ENCODE measurements at places on chromosomes 1 and 21.

DNA sequence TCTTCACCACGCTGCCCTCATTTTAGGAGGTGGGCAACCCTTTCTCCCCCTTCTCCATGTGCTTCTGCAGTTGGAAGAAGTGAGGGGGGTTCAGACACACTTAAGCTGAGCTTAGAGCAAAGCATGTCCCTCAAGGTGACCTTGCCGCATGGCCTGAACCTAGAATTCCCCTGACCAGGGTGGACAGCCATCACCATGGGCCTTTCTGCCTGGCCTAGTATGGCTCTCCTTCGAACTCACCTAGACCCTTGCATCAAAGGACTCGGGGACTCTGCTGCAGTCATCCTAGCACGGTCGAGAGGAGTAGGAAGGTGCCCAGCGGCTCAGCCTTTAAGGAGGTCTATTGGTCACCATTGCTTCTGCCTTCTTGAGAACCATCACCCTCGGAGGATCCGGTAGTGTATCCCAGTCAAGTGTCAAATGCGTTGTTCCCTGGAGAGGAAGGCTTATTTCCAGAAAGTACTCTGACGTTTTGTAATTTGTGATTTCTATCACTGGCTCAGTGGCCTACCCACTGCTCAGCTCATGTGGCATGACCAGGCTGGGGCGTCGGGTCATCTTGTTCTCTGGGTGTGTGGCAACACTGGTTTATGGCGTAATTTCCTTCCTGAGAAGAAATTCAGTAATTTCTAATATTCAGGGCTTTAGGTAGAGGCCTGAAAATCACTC lies at the start of gene KCNE1:
Gene KCNE1, minus strand, starts transcription at position 424 of the 669 bp plus-strand sequence. CDS start 62,576 bp downstream, outside the sequence.
- no peak for DNase-seq

- no peak for DNase-seq
These were observed 347.4 kb downstream of the SIPA1L2 start for GRCh38 chr1:232282498-232282897.

DNA sequence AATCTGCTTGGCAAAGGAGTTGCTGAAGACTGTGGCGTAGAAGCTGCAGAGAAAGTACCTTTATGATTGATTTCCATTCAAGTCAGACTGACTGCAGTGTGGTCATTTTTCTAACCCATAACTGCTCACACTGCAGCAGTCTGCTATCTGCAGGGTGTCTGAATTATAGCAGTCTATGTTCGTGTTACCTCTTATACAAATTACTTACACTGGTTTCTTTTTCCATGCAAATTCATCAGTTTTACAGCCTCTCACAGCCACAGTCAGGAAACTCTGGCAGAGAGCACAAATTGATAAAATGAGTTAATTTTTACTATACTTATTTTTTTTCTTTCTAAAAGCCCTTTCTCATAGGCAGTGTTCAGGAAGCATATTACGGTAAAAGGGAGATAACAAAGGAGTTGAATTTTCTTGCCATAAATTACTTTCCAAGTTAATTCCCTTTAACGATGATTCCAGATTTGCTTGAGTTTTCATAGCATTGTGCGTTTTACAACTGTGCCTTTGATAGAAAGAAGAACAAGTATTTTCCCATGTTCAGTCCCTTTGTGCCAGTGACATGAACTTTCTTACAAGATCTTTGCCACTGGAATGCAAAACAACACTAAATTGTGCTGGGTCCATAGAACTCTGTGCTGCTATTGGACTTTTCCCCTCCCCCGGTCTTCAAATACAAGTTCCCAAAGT lies 261.5 kb downstream of the NFIA start:
- no peak for DNase-seq

GRCh38 chr21:38741092-38741949 lies 64.4 kb upstream of the ETS2 start:
- no peak for DNase-seq

DNA sequence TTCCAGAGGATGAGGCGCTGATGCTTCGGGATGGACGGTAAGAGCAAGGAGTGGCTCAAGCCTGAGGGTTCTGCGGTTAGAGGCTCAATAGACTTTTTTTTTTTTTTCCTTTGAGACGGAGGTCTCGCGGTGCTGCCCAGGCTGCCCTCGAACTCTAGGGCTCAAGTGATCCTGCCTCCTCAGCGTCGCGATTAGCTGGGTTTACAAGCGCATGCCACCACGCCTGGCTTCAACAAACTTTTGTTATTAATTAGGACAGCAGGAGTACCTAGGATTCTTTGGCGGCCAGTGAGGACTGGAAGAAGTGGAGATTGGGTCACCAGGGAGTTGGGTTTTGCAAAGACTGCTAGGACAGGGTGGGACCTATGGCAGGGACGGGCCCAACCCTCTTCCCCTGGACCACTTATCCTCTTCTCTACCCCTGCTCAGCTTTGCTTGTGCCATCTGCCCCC lies 587 bp downstream of the SCNM1 start:
- no peak for DNase-seq

GRCh38 chr1:206430031-206430983 lies 40.0 kb upstream of the IKBKE start:
- DNase-seq, result no peak

GRCh38 chr1:218357211-218357892 lies 12.2 kb downstream of the TGFB2 start:
- DNase-seq, result peak; percentile 40

DNA sequence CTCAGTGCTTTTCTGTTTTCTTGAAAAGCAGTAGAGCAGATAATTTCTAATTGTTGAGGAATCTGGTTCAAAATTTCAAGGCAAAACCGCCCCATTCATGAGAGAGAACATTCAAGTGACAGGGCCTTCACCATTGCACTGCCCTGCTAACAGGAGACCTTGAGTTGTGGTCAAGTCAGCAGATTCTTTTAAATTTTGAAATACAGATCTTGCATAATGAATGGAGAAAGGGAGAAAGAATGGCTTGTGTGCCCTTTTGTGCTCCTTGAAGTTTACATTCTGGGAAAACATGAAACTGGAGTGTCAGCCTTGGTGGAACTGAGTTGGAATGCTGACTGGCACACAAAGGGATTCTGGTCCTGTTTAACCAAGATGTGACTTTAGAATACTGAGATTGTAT lies 164.5 kb upstream of the UBE2U start:
- DNase-seq, result no peak

GRCh38 chr21:34822942-34823341 lies 154.1 kb downstream of the CLIC6 start:
- DNase-seq, result no peak

DNA sequence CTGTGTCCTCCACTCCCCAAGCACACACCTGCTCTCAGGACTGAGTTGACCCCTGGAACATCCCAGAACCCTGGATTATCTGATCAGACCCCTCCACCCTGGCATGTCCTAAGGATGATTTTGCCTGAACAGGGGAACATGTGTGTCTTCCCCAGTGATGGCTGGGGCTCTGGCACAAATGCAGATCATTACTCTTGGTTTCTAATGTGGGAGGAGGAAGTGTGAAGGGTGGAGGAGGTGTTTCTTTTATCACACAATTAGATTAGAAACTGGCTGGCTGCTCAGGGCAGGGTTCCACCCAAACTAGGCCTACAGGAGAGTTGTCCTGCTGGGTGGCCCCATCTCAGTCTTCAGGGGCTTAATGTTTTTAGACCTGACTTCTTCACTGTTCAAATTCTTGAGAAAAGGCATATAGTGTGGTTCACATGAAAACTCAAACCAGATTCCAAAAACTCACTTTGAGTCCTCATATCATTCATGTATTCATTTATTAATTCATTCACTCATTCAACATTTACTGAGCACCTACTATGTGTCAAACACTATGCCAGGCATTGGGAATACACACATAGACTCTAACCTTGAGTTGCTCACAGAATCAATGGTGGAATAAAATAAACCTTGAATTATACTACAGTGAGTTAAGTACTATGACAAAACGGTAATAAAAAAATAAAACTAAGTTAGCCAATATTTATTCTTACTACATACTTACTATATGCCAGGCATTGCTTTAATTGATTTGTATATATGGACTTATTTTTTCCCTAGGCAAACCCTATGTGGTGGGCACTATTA lies 221.8 kb upstream of the JUN start:
- no peak for DNase-seq

- DNase-seq, result no peak
These were observed 52.4 kb downstream of the KIF26B start for GRCh38 chr1:245207056-245207638.

DNA sequence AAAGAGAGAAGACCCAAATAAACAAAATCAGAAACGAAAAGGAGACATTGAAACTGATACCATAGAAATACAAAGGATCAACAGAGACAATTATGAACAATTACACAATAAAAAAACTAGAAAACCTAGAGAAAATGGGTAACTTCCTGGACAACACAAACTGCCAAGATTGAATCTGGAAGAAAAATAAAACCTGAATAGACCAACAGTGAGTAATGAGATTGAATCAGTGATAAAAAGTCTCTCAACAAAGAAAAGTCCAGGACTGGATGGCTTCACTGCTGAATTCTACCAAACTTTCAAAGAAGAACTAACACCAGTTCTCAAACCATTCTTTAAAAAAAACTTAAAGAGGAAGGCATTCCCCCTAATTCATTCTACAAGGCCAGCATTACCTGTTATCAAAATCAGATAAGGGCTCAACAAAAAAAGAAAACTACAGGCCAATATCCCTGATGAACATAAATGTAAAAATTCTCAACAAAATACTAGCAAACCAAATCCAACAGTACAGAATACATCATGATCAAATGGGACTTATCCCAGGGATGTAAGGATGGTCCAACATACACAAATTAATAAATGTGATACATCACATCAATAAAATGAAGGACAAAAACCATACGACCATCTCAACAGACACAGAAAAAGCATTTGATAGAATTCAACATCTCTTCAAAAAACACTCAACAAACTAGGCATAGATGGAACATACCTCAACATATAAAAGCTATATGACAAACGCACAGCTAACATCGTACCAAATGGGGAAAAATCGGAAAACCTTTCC lies 119.9 kb downstream of the ACBD6 start:
- DNase-seq, result no peak

- peak; percentile 18 for DNase-seq
These were observed 30.4 kb downstream of the ZNF281 start for GRCh38 chr1:200379432-200379757.

DNA sequence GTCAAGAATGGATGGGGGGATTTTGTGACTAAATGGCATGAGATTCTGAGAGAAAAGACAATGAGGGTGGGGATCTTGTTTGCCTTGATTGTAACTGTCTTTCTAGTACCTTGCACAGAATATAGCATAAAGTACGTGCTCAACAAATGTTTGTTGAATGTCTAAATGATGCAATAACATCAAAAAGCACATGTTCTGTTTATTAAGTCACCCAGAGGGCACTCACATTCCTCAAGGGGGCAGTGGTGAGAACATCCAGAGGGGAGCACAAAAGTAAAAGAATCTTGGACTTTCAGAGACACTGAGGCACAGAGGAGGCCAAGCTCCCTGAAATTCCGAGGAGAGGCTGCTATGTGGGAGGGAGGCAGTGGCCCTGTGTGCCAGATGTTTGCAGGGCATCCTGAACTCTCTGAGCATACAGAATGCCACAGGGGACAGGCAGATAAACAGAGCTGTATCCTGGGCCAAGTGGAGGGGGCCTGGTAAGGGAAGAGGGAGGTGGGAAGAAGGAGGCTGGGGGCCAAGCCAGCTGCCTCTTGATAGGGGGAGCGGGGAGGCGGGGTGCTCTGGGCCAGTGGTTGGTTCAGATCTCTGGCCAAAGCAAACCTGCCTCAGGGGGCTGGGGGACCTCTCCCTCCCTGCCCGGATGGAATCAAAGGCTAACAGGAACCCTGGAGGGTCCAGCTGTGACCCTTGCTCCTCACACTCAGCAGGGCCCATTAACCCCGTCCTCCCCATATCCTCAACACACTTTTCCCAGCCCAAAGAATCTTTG lies 6.5 kb upstream of the ATP1A2 start:
- no peak for DNase-seq

DNA sequence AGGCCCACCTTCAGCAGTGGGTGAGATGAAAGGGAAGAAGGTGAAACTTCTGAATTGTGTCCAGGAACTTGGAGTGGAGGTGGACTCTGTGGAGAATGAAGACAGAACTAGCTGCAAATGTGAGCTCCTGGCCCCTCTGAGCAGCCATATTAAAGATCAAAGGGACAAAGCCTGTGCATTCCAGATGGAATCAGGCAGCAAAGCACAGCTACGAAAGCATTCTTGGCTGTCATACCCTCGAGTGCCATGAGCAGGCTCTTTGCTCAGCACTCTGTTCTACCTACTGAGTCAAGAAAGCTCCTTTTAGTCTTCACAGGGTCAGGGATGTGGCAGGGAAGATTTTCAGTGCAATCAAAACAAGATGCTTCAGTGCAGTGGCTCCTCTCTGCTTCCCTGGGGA lies 86.3 kb upstream of the TSPAN2 start:
- no peak for DNase-seq

GRCh38 chr1:10540277-10541005 lies 65.7 kb downstream of the PEX14 start:
- no peak for DNase-seq

GRCh38 chr1:221139991-221140390 lies 260.7 kb downstream of the HLX start:
- peak; percentile 55 for DNase-seq

DNA sequence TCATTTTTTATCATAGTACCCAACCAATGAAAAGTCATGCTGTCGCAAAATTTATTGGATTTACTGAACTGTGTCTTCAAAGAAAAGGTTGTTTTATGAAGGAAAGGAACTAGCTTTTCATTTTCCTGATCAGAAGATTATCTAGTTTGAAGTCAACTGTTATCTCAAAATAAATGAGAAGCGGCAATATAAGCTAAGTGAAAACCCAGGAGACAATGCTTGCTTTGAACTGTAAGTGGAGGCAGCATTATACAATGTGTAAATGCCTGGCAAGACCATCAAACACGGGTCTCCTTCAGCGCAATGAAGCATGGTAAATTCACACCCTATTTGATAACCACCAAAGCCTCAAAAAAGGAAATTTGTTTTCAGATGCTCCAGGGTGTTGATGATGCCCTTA lies 134.4 kb upstream of the PTBP2 start:
- no peak for DNase-seq

DNA sequence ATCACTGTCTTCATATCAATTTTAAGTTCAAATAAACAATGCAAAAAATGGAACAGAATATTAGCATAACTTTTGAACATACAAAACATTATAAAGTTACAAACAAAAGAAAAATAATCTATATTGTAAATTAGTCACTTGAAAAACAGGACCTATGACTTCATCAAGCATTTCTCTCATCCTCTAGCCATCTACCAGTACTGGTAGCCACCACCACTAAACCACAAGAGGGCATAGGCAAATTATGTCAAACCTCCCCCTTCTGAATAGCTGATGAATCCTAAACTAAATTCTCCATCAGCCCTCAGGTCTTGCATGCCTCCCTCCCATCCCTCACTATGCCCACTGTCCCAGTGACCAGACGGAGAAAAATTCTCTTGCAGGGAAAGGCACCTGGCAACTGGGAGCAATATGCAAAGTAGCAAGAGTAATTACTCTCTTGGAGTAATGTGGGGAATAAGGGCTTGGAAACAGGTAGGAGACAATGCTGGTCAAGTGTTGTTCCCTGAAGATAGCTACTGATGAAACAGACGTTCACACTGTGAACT lies 37.1 kb downstream of the SSX2IP start:
- DNase-seq, result no peak

- DNase-seq, result no peak
These were observed 14.7 kb downstream of the WNT3A start for GRCh38 chr1:228021355-228022030.

DNA sequence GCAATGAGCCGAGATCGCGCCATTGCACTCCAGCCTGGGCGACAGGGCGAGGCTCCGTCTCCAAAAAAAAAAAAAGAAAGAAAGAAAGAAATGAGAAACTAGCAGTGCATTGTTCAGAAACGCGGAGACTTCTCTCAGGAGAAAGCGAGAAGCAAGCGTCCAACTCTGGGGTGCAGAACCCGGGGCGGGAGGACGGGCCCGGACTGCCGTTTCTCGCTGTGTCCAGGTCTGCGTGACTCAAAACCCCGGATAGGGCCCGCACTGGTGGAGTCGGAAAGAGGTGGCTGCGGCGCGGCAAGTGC lies 395 bp upstream of the MIB2 start:
- no peak for DNase-seq
